HCEC 1CT (cell line): ENCODE measurements at places on chromosomes 6 and 20.
A peak's percentile ranks its signal among the peaks of the same experiment; 100 is the strongest.

GRCh38 chr6:117548797-117549301 is 53.5 kb downstream of the GOPC start:
- DNase-seq: peak; percentile 63

DNA sequence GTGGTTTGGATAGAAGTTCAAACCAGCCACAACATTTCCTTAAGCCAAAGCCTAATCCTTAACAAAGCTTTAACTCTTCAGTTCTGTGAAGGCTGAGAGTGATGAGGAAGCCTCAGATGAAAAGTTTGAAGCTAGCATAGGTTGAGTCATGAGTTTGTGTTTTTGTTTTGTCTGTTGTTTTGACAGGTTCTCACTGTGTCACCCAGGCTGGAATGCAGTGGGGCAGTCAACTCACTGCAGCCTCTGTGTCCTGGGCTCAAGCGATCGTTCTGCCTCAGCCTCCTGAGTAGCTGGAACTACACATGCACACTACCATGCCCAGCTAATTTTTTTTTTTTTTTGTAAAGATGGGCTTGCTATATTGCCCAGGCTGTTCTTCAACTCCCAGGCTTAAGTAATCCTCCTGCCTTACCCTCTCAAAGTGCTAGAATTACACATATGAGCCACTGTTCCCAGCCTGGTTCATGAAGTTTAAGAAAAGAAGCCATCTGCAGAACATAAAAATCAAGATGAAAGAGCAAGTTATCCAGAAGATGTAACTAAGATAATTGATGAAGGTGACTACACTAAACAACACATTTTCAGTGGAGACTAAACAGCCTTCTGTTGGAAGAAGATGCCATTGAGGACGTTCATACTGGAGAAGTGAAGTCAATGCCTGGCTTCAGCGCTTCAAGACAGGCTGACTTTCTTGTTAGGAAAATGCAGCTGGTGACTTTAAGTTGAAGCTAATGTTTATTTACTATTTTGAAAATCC is 96.2 kb downstream of the SMAP1 start:
- DNase-seq: no peak

- no peak for DNase-seq
Observed at GRCh38 chr20:48805286-48805685, 22.5 kb downstream of the PREX1 start.

DNA sequence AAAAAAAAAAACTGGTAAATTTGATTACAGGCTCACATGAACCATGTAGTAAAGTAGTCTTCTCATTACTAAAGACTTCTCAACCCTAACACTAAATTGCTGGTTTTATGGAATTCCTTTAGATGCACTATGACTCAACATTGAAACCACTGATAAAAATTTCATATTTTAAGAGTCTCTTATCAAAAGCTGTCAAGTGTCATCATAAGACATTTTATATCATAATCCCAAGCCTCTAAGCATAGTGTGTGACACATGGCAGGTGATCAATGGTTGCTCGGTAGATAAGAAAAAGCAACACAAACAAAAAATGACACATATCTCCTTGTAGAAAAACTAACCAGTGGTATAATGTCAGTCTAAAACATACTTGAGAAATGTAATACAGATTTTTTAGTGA is 258.4 kb downstream of the RNGTT start:
- DNase-seq: no peak

DNA sequence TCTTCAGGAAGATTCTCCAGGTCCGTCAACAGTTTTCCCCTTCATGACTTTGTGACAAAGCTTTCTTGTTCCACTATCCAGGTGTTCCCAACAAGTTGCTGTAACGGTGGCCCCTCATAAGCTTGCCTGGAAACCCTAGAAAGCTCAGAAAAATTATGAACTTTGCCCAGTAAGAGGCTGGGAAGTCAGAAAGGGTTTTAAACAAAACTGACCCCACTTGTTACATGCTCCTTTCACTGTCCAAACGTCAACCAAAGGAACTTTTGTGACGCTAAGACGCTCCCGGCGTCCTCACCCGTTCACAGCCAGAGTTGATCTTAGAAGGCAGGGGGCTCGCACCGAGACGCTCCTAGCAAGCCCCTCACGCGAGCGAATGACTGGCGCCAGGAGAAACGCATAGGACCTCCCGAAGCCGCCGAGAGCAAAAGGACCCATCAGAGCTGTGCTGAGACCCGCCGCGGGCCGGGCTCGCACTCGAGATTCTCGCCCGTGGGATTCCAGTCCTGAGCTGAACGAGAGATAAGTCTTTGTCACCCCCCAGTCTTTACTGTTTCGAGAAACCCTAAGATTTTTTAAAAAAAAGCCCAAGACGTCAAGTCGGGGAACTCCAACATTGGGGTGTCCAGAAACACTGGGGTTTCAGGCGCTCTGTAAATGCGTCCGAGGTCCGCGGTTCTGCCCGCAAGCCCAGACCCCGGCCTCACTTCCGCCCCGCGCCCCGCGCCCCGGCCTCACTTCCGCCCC is 544 bp upstream of the ACAT2 start:
- peak; percentile 13 for DNase-seq

- peak; percentile 55 for DNase-seq
Observed at GRCh38 chr6:33207552-33208090, 679 bp upstream of the RING1 start.

- DNase-seq: peak; percentile 14
Observed at GRCh38 chr20:34791289-34792020, 34.0 kb downstream of the NCOA6 start.

- peak; percentile 64 for DNase-seq
Observed at GRCh38 chr6:111423055-111423633, 59.9 kb downstream of the REV3L start.

DNA sequence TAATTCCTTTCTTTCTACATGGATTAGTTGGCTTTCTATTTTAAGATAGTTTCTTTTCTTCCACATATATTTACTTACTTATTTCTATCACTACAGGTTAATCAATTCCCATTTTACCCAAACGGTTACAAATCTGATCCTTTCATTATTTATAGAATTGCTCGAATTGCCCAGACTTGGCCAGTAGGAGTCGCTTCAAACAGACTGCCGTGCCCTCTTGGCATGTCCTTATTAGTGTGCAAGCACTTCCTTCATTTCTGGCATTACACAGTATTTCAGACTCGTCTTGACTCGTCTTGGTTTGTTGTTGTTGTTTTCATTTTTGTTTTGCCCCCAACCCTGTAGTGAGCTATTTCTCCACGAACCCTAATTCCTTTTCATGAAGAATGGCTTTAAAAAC is 74.6 kb downstream of the SAMD3 start:
- no peak for DNase-seq

- DNase-seq: no peak
Observed at GRCh38 chr6:132666118-132666517, 7.1 kb upstream of the TAAR1 start.

DNA sequence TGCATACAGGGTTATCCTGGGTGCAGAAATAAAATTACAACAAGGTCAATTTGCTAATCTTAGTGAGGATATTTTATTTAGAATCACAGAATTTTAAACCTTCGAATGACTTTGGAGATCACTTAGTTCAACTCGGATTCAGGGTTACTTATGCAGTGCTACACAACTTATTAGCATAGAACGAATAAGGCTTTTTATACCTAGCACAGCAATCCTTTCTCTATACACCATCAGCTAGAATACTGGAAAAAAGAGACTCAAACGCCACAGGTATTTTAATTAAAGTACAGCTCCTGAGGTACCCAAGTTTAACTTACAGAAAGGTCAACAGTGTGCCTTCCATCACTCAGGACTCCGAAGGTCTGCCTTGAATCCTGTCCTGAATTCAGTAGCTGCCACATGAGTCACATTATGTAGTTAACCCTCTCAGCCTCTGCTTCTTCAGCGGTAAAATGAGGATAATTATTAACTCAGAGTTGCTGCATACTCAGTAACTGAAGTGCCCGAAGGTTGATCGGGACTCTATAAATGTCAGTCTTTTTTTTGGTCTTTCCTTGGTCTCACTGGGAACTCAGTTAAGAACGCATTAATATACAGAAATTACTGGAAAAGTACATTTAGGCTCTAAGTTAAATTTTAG is 6.0 kb upstream of the QKI start:
- DNase-seq: no peak

DNA sequence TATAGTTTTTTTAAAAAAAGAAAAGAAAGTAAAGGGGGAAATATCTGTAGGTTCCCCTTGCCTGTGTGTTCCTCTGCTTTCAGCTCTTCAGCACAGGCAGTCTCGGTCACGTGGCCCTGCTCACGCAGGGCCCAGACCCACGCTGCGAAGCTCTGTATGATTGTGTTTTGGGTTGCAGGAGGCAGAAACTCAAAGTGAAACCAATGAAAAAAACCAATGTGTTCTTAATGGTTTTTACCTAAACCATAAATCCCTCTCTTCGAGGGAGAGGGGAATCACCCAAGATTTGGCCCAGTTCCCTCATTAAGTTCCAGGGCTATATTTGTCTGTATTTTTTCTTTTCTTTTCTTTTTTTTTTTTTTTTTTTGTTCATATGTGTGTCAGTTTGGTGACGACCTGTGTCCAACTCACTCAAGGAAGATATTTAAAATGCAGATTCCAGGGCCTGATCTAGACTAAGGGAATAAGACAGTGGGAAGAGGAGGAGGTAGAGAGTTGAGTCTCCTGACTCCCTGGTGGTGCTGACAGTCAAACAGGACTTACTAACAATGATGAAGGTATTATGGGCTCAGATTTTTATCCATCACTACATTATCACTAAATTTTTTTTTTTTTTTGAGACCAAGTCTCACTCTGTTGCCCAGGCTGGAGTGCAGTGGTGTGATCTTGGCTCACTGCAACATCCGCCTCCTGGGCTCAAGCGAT is 33.8 kb upstream of the RREB1 start:
- no peak for DNase-seq

DNA sequence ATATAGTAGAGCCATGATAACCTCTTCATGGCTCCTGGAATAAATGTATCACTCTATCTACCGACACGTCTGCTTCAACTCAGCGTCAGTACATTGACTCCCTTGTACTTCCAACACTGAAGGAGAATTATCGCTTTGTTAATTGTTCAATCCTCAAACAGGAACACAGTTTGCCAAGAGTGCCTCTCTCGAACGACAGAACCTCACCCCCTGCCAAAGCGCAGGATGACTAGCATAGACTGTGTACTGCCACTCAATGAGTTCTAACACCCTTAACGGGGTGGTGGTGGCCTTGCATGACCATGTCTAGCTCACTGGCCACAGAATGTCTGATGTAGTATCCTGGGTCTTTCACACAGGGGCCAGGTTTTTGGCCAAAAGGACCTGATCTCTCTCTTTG is 81.4 kb upstream of the HEY2 start:
- no peak for DNase-seq

GRCh38 chr6:39935241-39935640 is 979 bp upstream of the MOCS1 start:
- DNase-seq: no peak

DNA sequence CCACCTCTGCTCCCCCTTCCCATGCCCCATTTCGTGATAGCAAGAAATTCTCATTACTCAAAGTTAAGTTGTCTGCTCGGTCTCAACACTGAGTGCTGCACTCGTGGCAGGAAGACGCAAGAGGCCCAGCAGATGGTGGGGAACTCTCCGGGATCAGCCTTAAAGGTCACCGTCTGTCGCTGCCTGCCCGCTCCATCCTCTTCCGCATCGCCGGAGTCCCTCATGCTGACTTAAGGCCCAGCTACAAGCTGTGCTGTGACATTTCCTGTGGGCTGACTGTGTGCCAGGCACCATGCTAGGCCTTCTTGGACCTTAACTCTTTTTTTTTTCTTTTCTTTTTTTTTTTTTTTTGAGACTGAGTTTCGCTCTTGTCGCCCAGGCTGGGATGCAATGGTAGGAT is 17.8 kb downstream of the GRM4 start:
- no peak for DNase-seq

GRCh38 chr6:54195637-54196036 is 84.4 kb downstream of the MLIP start:
- DNase-seq: no peak
